ENCODE measurements at places on chromosomes 3 and 15.

DNA sequence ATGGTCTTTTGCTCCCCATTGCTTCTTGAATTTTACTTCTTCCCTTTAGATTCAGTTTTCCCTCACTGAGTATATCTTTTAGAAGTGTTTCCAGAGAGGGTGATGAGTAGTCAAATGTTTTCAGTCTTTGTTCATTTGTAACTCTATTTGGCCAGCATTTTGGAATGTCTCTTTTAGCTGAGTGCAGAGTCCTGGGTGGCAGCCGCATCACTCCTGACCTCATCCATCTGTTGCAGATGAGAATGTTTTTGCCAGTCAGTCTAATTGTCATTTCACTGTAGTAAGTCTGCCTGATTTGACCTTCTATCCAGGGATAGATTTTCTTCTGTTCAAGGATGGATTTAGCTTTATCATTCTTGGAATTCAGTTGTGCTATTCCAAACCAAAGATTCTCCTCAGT, 7.3 kb downstream of the SRPRB start:
- DNase-seq = no peak

- DNase-seq = no peak
These were observed 551.1 kb downstream of the NAALADL2 start for GRCh38 chr3:175410251-175410650.

- DNase-seq = no peak
These were observed 28.3 kb downstream of the RPLP1 start for GRCh38 chr15:69480932-69481331.

- DNase-seq = no peak
These were observed 34.5 kb upstream of the BNC1 start for GRCh38 chr15:83318861-83319415.

DNA sequence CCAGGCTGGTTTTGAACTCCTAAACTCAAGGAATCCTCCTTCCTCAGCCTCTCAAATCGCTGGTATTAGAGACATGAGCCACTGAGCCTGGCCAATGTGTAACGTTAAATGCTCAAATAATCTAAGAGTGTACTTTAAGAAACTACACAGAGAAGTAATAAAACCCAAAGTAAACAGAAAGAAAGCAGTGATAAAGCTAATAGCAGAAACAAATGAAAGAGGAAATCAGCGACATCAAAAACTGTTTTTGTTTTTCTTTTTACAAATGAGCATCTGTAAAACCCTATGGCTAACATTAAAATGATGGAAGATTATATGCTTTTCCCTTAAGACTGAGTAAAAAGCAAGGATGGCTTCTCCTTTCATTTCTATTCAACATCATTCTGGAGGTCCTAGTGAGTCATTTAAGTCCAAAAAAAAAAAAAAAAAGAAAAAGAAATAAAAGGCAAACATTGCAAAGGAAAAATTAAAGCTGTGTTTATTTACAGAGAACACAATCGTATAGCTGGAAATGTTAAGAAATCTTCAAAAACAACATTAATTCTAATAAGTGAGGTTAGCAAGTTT, 36.8 kb upstream of the FNDC3B start:
- DNase-seq = no peak

GRCh38 chr3:137835096-137835495, 71.0 kb downstream of the SOX14 start:
- no peak for DNase-seq

DNA sequence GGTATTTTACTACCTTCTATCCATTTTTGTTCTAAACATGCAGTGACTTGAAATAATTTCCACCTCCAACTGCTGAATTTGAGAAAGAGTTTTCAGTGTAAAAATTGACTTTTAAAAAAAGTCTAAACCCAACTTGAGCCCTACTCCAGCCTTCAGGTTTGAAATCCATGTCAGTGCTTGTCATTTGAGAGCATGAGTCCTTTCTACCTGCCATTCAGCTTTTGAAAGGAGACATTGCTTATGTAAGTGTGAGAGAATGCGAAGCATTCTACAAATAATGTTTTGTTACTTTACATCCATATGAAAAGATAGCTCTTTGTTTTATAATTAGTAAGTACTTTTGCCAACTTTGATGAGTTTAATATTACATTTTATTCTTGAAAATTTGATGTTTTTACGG, 329.2 kb downstream of the PTPRG start:
- no peak for DNase-seq

GRCh38 chr3:111392894-111393398, 149.1 kb upstream of the CD96 start:
- DNase-seq = no peak

DNA sequence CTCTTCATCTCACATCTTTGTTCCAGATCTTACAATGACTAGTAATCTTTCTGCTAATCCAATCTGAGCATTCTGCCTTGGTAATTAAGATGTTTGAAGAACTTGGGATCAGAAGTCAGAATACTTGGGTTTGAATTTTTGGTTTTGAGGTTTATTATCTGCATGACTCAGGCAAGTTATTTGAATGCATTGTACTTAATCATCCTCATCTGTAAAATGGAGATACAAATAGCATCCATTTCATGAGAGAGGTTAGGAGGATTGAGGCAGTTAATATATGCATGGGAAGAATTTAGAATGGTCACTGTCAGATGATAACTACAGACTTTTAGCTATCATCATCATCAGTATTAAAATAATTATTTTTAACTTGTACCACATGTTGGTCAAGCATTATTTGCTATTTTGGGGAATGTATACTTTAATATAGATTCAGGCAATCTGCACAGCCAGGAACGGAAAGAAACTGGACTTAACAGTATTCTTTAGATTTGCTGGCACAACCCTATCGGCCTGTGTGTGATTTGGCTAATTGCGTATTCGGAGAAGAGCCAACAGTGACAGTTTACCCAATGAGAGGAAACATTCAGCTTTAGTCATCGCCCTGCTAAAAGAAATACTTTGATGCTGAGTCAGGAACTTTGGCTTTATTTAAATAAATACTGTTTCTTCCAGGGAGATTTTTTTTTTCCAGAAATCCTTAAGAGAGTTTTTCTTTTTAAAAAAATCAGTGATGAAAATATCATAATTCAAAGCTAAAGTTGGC, 600.0 kb downstream of the ROBO1 start:
- no peak for DNase-seq

DNA sequence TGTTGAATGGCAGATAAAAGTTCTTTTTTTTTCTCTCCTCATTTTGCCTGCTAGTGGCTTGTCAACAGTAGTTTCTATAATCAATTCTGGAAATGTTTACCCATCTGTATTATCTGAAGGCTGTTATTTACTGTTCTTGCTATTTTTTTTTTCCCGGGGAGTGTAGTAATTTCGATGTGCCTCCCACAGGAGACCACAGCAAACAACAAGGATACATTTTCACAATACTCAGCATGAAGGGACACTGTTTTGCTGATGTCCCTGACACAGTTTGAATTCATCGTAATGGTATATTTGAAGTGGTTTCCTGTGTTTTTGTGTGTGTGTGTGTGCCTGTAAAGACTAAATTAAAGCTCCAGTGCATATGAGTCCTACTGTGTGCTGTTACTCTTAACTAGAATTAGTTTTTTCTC, 92.1 kb upstream of the ICE2 start:
- no peak for DNase-seq

- no peak for DNase-seq
These were observed 65.0 kb downstream of the NIPA2 start for GRCh38 chr15:22903427-22903826.

- DNase-seq = no peak
These were observed 21.8 kb downstream of the ATP2C1 start for GRCh38 chr3:130915567-130916292.

GRCh38 chr15:99571299-99571698, 5.5 kb downstream of the MEF2A start:
- no peak for DNase-seq

- DNase-seq = no peak
These were observed 93.5 kb downstream of the RFX7 start for GRCh38 chr15:56150204-56150603.

DNA sequence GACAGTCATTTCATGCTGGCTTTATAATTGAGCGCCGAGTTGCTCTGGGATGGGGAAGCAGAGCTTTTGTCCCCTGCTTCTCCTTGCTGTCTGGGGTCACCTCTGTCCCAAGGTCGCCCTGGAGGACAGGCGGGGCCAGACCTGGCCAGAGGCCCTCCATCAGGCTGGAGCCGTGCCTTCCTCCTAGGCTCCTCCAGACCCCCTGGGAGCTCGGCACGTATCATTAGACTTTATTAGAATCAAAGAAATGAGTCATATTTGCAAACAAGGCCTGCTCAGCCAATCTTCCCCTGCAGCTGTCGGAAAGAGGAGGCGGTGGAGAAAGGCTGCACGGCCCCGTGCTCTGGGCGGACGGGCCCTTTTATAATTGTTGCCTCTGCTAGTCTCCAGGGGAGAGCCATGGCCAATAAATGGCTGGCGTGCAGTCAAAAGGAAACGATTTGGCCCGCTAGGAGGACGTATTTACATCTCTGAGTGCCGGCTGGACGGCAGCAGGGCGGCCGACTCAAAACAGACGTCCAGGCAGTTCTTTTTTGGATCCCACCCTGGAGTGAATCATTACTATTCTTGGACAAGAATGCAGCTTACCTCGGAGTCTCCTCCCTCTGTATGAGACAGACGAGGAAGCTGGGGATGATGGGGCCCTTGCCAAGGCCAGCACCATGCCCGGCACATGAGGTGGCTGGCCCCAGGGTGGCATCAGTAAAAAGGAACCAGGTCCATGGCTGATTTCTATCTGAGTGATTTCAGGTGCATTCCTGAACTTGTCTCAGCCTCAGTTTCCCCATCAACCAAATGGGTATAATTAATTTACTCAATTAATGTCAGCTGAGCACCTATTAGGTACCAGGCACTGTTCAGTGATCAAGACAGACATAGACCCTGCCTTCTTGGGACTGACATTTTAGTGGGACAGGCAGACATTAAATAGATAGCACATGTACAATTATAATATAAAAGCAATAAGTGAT, 50.6 kb downstream of the SLC6A6 start:
- no peak for DNase-seq

Measured in KG1 (cell line).